Colonic mucosa (tissue), 4 donors: ENCODE measurements at places on chromosomes 6 and 20.

GRCh38 chr6:48735846-48736245, 624.8 kb upstream of the PTCHD4 start:
- no peak for DNase-seq

DNA sequence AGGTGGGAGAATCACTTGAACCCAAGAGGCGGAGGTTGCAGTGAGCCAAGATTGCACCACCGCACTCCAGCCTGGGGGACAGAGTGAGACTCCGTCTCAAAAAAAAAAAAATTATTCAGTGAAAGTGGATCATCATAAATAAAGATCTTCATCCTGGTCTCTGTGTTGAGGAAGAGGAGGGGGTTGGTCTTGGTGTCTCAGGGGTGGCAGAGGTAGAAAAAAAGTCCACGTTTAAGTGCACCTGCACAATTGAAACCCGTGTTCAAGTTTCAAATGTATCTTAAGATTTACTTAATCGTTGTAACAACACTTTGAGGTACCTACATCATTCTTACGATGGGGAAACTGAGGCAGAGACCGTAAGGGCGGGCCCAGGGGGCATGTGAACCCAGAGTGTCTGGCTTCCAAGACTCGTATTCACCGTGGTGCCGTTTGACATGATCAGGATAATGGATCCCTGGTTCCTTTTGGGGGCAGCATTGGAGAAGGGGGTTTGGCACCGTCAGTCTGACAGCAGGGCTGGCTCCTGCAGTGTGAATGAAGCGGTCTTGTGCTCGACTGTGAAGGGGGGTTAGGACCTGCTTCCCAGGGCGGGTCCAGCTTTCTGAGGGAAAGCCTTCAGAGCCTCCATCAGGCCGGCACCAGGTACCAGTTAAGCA, 32.9 kb upstream of the ID1 start:
- no peak for DNase-seq

DNA sequence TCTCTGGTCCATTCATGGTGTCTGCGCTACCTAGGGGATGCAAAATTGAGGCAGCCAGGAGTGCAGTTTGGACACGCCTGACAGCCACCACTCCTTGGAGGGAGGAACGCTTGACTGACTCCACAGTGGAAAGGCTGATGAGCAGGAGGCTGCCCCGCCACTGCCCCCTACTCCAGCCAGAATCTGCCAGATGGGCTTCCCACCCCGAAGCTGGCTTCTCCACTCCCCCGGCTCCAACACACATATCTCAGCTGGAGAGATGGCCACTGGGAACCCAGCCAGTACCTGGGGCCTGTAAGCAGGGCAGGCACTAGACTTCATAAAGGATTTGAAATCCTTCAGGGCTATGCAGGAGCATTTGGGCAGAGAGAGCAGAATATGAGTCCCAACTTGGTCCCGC, 51.4 kb upstream of the BLCAP start:
- DNase-seq = no peak

- DNase-seq = no peak
These were observed 108.5 kb downstream of the MAN1A1 start for GRCh38 chr6:119241111-119241465.

DNA sequence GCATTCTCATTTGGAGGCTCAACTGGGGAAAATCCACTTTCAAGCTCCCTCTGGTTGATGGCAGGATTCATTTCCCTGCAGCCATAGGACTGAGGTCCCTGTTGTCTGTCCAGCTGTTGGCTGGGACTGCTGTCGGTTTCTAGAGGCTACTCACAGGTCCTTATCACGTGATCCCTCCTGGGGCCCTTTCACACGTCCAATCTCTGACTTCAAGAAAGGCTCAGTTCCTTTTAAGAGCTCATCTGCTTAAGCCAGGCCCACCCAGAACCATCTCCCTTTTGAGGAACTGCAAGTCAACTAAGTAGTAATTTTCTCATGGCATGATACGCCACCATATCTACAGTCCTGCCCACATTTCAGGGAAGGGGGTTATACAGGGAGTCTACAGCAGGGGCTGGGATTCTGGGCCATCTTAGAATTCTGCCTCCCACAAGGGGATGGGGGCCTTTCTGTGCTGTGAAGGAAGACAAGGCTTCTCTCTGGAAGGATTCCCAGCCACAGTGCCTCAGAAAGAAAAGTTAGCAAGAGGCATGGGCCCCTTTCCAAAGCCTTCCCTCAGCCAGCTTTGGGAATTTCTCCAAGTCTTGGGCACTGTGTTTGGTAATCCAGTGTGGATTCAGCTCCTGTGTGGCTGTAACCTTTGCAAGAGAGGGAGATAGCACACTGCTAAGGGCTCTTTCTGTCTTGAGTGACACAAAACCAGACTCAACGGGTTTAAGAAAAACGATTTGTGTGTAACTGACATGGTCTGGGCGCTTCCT, 66.4 kb downstream of the CTCFL start:
- no peak for DNase-seq

GRCh38 chr6:111620169-111620568, 14.5 kb upstream of the TRAF3IP2 start:
- DNase-seq = peak; percentile 68

DNA sequence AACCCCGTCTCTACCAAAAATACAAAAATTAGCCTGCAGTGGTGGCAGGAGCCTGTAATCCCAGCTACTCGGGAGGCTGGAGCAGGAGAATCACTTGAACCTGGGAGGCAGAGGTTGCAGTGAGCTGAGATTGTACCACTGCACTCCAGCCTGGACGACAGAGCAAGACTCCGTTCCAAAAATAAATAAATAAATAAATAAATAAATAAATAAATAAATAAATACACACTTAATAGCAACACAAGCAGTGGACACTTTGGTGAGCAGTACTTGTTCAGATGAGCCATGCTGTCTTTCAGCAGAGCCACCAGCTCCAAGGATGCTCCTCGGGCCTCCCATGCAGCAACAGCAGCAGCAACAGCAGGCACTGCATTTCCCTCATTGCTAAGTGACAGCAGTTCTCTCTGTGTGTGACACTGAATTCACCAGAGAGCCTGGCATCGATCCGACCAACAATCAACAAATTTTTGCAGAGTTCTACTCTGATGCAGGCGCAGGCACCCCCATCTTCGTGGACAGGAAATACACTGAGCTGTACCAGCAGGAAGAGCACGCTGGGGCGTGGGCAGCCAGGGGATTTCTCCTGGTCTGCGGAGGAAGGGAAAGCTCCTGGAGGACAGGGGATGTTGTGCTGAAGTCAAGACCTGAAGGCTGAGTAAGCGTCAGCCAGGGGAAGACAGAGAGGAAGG, 54.0 kb upstream of the SNX9 start:
- DNase-seq = no peak

GRCh38 chr6:15608396-15608795, 54.4 kb downstream of the DTNBP1 start:
- no peak for DNase-seq

GRCh38 chr20:20864351-20865096, 152.1 kb upstream of the RALGAPA2 start:
- no peak for DNase-seq

DNA sequence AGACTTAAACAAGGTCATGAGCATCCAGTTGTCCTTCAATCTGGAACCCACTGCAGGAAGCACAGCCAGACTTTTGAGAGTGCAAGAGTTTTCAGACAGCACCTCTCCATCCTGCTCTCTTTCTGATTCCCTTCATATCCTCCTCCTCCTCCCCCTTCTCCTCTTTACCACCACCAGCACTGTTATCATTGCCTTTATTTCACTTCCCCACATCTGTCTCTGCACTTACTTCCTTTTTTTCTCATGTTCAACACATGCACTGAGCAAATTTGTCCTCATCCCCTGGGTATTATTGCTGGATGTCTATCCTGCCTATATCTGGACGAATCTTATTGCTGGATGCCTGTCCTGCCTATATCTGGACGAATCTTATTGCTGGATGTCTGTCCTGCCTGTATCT, 554.8 kb downstream of the DHX35 start:
- no peak for DNase-seq

- DNase-seq = peak; percentile 49
These were observed 252.8 kb downstream of the CDH26 start for GRCh38 chr20:60210779-60211617.
